ENCODE measurements at places on chromosomes 6 and 20.

DNA sequence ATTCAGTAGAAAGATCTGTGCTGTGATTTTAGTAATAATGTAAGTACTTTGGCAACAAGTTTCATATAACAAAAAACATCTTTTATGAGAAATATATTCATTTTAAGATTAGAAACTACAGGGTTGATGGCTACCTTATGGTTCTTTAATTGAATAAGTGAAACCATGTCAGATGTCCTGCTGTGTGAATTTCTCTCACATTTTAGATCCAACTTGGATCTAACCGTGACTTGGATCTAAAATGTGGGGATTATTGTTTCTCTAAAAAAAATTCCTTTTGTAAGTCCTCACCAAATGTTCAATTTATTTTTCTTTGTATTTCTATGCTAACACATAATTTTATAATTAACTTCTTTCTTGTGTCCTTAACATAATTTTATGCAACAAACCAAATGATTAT is 30.4 kb downstream of the ZC2HC1B start:
- DNase-seq, result no peak

DNA sequence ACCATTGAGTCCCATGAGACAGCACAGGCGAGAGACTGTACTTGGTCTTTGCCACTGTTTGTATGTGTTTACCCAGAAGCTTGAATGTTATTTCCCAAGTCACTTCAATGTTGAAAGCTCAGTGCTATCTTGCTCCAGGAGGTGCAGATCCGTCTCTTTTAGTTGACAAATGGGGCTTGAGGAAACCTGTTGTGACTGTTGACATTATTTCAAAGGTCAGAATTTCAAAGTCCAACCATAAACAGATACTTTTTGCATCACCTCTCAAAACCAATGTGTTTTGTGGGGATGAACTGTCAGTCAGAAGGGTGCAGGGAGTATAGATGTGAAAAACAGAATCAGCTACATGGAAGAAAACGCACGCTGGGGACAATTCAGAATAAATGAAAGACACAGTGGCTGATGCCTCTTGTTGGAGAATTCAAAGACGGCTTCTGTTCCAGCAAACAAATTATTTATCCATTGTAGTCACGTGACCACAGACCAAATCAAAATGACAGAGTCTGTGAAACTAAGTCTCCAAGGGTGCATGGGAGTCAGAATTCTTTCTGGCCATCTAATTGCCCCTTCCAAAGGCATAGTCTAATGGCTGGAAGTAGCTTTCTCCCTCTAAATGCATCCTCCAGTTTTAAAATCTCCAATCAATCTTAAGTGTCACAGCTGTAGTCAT is 83.7 kb downstream of the MYLK4 start:
- DNase-seq, result no peak

DNA sequence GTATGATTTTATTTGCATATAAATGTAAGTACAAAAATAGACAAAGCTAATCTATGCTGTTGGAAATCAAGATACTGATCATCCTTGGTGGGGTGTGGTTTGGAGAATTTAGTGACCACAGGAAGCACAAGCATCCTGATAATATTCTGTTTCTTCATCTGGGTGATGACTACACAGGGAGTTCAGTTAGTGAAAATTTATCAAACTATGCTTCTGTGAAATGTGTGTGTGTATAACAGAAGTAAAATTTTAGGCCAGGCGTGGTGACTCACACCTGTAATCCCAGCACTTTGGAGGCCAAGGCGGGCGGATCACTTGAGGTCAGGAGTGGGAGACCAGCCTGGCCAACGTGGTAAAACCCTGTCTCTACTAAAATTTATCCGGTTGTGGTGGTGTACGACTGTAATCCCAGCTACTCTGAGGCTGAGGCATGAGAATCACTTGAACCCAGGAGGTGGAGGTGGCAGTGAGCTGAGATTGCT is 20.6 kb downstream of the ENPP3 start:
- no peak for DNase-seq

- DNase-seq, result no peak
Observed at GRCh38 chr6:63789699-63790098, 154.1 kb downstream of the PHF3 start.

GRCh38 chr6:2764610-2765165 is 505 bp upstream of the WRNIP1 start:
- DNase-seq, result peak; percentile 91

GRCh38 chr6:26536571-26537159 is 1.5 kb upstream of the HMGN4 start:
- DNase-seq, result peak; percentile 70

DNA sequence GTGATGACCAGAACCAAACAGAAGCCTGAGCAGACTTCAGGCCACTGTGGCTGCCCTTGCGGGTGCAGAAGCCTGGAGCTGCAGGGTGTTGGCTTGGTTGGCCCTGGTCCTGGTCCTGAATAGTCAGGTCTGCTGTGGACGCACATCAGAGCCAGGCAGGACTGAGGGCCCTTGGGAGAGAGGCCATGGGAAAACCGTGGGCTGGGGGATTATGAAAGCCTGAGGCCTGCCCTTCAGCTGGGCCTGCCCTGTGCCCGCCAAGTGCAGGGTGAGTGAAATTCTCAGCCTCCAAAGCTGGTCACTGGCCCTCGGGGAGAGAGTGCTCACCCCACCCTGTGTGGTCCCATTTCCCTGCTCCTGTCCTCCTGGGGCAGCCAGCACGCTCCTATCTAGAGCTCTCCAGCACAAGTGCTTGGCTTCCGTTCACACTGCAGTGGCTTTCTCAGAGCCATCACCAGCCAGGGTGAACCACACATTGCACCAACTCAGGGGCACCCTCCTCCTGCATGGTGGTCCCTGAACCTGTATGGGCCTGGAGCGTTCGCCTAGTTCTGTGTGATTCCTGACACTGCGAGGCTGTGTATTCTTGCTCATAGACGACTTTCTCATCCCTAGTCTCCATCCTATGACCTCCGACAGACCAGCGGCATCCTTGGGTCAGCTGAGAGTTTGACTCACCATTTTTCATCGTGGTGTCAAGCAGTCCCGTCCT is 146.1 kb downstream of the TTLL2 start:
- DNase-seq, result no peak

GRCh38 chr6:40803897-40804702 is 216.9 kb upstream of the LRFN2 start:
- DNase-seq, result no peak

- DNase-seq, result no peak
Observed at GRCh38 chr20:58059260-58059544, 169.3 kb downstream of the ANKRD60 start.

DNA sequence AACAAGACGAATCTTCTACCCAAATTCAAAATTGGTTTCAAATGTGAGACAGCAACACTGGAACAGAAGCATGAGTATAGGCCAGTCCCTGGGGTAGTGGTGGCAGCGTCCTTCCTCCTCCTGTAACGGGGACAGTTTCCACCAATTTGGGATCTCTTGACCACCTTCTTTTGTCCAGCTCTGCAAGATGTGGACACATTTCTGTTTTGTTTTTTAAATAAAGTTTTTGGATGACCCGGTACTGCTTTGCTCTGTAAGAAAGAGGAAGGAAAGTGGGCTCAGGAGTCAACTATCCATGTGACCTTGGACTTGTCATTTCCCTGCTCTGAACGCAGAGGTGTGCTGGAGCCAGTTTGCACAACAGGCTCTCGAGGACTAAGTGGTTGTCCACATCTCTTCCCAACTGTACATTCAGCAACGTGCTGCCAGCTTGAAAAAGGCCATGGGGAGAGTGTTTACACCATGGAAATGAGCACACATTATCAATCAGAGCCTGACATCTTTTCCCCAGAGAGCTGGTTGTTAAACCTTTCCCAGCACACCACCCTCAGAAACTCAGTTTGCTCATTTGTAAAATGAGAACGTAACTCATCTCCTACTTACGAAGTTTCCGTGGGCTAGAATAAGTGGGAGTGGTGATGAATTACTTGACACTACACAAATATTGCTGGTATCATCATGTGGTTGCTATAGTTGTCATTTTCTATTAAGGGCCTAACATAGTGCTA is 66.5 kb downstream of the ADTRP start:
- DNase-seq, result no peak

GRCh38 chr6:150511313-150511712 is 88.4 kb upstream of the PLEKHG1 start:
- DNase-seq, result no peak

- no peak for DNase-seq
Observed at GRCh38 chr20:1205802-1206201, 2.5 kb downstream of the C20orf202 start.

GRCh38 chr20:62073323-62073722 is 7.6 kb upstream of the TAF4 start:
- no peak for DNase-seq

DNA sequence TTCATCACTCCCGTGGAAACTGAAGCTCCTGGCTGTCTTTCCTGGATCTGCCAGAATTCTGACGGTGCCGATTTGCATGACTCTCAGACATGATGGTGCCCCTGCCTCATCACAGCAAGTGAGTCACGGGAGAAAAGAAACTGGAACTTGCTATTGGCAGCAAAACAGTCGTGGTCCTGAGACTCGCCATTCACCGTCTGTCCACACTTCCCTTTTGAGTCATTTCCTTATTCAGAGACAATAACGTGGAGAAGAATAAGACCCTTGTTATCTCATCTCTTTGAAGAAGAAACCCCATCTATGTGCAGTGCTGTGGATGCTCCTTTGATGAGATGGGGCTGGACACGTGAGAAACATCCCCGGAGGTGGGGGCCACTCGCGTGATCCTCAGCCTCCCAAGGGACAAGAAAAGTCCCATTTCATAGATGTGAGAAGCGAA is 4.2 kb downstream of the GPR31 start:
- DNase-seq, result no peak

- DNase-seq, result no peak
Observed at GRCh38 chr6:88422831-88423230, 256.7 kb upstream of the CNR1 start.

DNA sequence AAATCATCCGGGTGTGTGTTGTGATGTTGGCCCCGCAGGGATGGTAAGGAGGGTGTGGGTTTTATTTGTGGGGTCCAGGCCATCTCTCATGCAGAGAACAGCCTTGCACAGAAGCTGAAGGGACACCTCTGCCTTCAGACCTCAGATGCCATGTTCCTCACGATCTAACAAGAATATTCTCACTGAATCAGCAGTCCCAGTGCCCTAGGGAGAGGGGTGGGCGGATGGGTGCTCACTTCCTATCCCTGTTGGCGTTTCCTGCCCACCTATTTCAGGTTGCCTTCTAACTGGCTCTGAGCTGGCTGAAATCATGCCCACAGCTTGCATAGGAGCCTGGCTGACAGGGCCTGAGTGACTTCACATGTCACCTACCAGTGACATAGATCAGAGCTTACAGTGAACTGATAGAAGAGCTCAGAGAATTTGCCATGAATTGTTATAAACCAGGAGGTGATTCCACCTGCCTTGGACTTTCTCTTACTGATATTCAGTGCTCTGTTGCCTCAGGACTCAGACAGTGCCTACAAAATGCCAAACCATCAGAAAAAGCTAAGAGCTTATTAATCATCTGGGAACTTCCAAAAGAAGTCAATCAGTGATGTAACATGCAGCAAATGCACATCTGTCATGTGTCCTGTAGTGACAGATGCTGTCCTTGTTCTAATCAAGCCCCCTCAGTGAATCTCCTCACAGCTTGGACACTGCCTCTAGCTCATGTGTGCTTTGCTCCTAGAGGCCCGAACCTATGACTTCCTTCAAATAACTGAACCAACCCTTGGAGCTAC is 285.8 kb upstream of the PRND start:
- no peak for DNase-seq

GRCh38 chr6:52221302-52221701 is 23.0 kb downstream of the IL17F start:
- DNase-seq, result no peak

- DNase-seq, result peak; percentile 75
Observed at GRCh38 chr6:42781796-42782688, at the start of gene BICRAL. Gene BICRAL (plus strand): TSS chr6:42782052. CDS start chr6:42822023, 39,971 bp downstream.

DNA sequence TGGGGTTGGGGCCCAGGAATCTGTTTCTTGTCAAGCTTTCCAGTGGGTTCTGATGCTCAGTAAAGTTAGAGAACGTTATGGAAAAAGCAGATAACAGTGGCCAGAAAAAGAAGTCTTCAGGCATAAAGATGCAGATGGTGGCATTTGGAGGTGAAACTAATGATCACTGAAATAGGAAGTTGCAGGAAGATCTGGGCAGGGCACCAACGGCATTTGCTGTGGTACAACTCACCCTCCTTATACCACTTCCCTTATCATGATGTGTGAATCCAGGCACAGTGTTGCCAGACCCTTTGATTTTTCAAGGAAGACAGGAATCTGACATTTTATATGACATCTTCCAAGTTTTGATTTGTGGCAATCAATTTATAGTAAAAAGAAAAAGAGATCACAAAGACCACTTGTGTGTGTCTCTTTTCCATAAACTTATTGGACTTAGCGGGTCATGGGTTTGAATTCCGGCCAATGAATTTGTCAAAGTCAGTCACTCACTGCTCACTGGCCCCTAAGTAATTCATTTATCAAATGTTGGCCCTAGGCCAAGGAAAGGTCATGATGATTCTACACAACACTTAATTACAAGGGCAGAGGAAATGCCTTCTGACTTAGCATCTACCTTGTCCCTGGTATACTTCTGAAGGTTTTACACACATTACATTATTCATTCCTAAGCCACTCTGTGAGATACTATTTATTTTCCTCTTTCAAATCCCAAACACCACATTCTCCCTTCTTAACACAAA is 37.6 kb downstream of the LAMP5 start:
- DNase-seq, result no peak

- no peak for DNase-seq
Observed at GRCh38 chr20:23820493-23820892, 6.0 kb downstream of the CST2 start.

- DNase-seq, result no peak
Observed at GRCh38 chr6:106895703-106896040, 78.9 kb downstream of the CD24 start.

GRCh38 chr6:89398762-89399525 is 13.1 kb downstream of the RRAGD start:
- DNase-seq, result no peak

DNA sequence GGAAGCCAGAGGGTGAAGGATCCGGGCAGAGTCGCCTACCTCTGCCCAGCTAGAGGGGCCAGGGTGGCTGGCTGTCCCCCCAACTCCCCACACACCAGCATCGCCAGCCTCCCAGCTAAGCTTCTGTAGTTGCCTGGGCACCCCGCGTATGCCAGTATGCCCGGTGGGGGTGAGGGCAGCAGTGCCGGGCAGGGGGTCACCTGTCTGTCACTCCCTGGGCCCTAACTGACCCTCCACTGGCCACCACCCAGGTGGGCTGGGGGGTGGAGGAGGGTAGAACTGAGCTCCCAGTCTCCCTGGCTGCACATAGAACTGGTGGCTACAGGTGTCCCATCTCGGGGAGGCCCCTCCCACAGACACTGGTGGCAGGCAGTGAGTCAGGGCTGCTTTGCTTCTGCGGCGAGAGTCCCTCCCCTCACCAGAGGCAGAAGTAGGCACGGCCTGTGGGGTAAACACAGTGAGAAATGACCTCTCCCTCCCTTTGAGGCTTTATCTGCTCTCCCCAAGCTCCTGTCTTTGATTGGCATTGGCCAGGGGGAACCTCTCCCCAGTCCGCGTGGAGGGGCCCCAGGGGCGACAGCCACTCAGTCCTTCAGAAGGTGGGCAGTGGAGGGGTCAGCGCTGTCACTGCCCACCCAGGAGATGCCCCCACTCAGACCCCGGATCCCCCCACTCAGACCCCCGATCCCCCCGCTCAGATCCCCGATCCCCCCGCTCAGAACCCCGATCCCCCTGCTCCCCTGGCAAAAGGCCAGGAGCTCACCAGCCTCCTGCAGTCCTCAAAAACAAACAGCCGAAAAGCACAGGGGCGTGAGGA is 2.5 kb downstream of the NTSR1 start:
- DNase-seq, result no peak

- DNase-seq, result no peak
Observed at GRCh38 chr6:82492134-82492533, 128.5 kb downstream of the TPBG start.
